ENCODE measurements at places on chromosomes 6 and 20.

DNA sequence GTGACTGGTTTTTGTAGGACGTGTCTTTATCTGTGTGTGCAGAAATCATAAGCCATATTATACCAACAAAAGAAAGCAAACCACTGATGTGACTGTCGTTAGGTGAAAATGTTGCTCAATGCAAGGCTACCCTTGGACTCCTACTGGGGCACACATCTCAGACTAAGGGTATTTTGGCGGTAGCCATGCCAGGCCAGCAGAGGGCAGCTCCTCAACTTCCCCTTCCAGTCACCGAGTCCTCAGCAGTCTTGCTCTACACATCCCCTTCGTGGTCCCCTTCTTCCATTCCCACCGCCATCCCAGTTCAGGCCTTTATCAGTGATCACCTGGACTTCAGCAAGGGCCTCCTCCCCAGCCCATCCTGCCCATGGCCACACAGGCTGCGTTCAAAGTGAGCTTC, 113.7 kb upstream of the GGTLC1 start:
- DNase-seq, result no peak

DNA sequence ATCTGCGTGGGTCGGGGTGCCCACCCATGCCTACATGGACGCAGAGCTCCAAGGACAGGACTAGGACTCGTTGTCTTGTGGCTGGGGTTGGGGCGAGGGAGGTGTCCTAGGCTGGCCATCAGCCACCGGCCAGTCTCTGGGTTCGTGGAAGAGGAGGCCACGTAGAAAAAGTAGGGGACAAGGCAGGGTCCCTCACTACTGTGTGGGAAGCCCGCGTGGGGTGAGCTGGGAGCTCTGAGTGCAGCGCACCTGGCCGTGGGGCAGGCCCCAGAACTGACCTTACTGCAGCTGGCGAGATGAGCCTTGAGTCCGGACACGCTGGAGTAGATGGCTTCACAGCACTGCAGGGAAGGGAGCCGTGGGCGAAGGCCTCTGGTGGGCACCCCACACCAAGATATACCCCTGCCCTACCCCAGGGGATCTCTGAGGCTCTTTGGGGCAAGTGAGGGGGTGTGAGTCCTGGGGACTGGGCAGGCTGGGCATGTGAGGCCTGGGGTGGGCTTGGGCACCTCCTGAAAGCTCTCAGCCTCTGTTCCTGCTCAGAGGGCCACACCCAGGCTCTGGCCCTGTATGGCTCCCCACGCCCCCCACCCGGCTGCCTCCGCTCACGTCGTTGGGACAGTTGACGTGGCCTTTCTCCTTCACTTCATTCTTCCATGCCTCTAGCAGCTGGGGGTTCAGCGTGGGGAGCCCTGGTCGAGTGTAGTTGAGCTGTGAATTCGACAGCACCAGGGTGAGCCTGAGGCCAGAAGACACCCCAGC, 5.6 kb upstream of the UCKL1 start:
- no peak for DNase-seq

DNA sequence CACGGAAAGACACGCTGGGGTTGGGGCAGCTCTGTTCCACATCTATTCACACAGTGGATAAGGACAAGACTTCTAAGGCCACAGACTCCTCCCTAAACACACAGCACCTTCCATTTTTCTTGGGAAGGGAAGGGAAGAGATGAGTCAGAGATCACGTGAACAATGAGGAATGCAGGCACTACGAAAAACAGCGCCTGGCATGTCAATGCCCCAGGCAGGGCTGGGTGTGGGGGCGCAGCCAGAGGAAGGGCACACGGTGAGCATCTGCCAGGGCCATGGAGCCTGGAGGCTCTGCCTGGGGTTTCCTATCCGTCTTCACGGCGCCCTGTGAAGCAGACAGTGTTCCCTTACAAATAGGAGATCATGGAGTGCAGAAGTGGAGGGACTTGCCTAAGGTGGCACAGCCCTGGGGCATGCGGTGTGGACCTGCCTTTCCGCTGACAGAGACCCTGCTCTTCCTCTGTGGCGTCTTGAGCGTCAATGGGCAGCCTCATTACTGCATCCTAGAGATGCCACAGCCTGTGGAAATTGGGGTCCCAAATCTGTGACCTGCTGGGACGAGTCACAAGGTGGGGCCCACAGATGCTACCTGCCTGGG, 15.4 kb downstream of the UNC93A start:
- DNase-seq, result no peak

GRCh38 chr6:106963544-106963943, 11.0 kb downstream of the CD24 start:
- DNase-seq, result no peak

DNA sequence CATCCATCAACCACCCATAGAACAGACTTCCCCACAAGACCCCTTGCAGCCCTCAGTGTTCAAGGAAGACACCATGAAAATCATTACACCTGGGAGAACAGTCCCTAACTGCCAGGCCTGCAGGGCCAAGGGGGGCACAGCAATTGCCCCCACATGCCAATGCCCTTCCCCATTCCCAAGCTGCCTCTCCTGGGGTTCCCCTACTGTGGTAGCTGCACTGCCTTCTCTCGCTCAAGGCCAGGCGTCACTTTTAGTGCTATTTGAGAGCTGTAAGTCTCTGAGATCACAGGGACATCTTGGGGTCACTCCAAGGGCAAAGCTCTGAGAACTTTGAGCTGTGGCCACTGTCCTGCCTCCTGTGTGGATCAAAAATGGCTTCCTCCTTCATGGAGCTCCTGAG, 6.0 kb upstream of the ACSS1 start:
- no peak for DNase-seq

- no peak for DNase-seq
Observed at GRCh38 chr6:116595247-116595646, 21.0 kb upstream of the RSPH4A start.

GRCh38 chr20:58023781-58024180, 204.7 kb downstream of the ANKRD60 start:
- no peak for DNase-seq

DNA sequence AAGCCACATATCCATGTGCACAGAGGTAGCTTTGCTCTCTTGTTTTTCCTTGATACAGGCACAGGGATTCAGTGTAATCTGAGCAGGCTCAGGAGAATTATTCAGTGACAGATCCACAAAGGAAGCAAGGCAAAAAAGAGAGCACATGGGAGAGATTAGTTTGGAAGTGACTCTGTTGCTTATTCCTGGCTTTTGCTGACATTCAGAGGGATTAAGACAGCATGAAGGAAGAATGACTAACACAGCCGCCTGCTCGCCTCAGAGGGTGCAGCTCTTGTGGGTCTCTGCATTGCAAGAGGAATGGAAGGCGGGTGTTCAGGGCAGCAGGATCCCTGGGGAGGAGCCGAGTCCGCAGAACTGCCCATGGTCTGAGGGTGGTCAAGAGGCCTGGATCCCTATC, 203.4 kb upstream of the KCNQ5 start:
- DNase-seq, result no peak

DNA sequence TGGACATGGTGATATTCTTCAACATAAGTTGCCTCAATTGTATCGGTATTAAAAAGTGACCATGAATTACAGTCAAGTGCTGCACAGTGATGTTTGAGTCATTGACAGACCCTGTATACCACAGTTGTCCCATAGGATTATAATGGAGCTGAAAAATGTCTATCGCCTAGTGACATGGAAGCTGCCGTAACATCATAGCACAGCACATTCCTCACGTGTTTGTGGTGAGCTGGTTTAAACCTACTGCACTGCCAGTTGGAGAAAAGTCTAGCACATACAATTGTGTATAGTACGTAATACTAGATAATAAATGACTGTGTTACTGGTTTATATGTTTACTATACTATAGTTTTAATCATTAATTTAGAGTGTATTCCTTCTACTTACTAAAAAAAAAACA, 150.2 kb downstream of the CDH26 start:
- DNase-seq, result no peak

DNA sequence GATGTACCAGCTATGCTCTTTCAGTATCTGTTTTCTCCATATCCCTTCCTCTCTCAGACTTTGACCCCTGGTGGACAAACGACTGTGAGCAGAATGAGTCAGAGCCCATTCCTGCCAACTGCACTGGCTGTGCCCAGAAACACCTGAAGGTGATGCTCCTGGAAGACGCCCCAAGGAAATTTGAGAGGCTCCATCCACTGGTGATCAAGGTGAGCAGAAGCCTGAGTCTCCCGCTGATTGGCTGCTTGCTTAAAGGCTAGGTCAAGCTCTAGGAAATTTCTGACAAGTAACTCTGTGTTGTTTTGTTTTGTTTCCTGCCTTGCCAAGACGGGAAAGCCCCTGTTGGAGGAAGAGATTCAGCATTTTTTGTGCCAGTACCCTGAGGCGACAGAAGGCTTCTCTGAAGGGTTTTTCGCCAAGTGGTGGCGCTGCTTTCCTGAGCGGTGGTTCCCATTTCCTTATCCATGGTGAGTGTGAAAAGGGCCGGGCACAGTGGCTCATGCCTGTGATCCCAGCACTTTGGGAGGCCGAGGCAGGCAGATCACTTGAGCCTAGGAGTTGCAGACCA, 28.6 kb downstream of the C6orf89 start:
- DNase-seq, result no peak

GRCh38 chr20:44496976-44497375, 21.3 kb downstream of the TTPAL start:
- DNase-seq, result no peak

- DNase-seq, result no peak
Observed at GRCh38 chr6:170221753-170222400, 69.0 kb downstream of the DLL1 start.

DNA sequence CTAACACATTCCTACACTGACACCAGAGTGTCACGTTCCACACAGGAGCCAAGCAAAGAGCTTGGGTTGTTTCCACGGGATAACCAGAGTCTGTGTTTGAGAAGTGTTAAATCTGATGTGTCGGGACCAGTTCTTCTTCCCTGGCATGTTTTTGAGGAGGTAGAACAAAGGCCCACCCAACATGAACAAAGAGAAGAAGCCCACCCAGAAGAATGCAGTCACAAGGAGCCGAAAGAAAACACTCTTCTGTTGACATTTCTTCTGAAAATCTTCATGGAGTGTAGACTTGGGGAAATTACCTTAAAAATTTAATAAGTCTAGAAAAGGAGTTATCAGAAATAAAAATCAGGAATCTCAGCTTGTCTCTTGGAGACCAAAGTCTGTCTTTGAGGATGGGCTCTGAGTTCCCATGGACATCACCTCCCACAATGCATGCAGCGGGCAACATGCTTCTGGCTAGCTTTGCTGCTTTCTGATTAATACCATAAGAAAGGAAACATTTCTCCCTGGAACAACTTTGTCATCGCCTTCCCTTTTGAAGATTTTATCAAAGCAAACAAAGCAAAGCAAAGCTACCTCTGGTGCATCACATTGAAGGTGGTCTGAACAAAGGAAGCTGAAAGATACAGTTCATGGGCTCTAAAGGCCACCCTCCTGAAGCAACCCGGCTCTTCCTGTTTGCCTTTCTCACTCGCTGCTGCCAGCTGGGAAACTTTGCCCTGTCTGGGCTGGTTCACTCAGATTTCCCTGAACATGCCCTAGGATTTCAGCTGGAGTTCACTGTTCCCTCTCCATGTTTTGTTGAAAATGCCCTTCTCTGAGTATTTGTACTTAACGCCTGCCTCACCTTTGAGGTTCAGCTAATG, 448.1 kb downstream of the KIF16B start:
- DNase-seq, result no peak

DNA sequence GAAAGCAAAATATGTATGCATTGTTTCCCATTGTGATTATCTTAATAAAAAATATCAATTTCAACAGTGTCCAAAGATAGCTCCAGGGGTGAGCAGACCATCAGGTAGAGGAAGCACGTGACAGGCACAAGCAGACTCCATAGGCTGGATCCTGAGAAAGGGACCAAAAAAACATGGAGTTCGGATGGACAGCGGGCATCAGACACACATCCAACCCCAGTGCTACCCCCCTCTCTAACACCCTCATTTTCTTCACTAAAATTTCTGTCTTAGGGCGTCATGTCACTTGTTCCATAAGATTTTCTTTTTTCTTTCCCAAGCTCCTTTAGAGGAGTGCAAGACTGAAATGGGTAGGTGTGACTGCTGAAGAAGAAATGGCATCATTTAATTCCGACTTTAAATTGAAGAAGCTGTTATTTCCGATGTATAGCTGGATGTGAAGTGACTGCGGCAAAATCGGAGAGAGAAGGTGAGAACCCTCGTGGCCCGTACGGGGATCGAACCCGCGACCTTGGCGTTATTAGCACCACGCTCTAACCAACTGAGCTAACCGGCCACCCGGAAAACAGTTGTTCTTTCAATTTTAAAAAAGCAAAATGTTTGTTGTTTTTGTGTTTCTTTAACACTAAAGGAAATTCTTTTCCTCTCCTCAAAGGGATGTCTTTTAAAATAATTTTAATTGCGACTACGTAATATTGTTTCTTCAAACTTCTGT, 10.3 kb upstream of the PRSS16 start:
- no peak for DNase-seq

DNA sequence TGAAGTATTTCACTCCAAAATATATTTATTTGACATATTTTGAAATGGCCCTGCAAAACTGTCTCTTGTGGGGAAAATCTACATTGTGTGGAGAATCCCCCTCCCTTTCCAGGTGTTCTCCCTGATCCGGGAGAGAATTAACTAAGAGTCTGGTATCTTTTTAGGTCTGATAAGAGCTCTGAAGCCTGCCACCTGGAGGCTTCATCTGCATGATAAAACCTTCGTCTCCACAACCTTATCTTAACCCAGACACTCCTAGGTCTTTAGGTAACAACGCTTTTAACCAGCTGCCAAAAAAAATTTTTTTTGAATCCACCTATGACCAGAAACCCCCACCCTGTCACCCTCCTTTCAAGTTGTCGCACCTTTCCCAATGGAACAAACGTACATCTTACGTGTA, 43.0 kb downstream of the FAM184A start:
- DNase-seq, result no peak

DNA sequence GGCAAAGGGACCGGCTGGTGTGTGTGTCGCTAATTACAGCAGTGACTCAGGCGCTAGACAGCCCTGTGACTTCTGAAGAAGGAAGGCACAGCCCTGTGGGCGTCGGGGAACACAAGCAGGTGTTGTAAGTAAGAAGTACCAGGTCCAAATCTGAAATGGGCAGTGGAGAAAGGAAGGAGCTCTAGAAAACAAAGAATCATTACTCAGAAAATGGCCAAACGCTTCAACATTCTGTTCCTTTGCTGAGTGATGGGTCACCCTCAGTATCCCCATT, 106.8 kb downstream of the PXDC1 start:
- no peak for DNase-seq

GRCh38 chr6:43511824-43512415, 1.8 kb upstream of the LRRC73 start:
- DNase-seq, result no peak

DNA sequence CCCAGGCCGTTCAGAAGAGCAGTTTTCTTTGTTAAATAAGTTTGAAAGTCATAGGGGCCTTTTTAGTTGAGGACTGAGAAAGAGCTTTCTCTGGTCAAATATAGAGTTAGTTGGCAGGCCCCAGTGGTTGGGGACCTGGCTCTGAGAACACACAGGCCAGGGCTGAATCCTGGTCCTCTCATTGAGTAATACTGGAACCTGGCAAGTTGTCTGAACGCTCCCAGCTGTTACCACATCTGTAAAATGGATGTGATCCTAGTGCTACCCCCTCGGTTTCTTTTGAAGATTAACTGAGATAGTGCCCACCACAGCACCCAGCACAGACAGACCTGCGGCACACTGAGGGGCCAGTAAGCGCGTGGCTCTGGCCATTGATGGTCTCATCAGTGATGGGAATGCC, 215.5 kb downstream of the ZDHHC14 start:
- no peak for DNase-seq

GRCh38 chr6:69933239-69933638, 66.9 kb downstream of the COL19A1 start:
- DNase-seq, result no peak

- DNase-seq, result no peak
Observed at GRCh38 chr20:46789339-46790028, 80.0 kb downstream of the SLC2A10 start.

- no peak for DNase-seq
Observed at GRCh38 chr20:13784271-13784892, 337 bp downstream of the ESF1 start.

- DNase-seq, result no peak
Observed at GRCh38 chr20:54068495-54068894, 1.9 kb downstream of the BCAS1 start.
